ENCODE measurements at places on chromosomes 13 and 19.
A peak's percentile ranks its signal among the peaks of the same experiment; 100 is the strongest.

DNA sequence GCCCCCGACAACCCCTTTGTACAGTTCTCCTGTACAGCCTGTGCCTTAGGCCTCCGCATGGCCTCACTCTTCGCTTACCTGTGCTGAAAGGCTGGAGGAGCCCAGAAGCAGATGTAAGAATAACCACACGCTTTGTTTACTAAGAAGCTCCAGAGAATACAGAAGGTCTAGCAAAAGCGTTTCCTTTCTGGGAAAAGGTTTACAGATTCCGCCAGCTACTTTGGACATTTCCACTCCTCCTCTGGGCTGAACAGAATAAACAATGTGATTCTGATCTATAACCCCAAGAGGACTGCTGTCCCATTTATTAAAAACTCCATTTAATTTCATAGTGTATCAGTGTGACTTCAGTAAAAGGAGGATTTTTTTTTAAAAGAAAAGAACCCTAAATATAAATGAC, 339.2 kb downstream of the DNAJC15 start:
- no peak for DNase-seq

GRCh38 chr13:113980489-113981064, 6.7 kb upstream of the C13orf46 start:
- DNase-seq: no peak

DNA sequence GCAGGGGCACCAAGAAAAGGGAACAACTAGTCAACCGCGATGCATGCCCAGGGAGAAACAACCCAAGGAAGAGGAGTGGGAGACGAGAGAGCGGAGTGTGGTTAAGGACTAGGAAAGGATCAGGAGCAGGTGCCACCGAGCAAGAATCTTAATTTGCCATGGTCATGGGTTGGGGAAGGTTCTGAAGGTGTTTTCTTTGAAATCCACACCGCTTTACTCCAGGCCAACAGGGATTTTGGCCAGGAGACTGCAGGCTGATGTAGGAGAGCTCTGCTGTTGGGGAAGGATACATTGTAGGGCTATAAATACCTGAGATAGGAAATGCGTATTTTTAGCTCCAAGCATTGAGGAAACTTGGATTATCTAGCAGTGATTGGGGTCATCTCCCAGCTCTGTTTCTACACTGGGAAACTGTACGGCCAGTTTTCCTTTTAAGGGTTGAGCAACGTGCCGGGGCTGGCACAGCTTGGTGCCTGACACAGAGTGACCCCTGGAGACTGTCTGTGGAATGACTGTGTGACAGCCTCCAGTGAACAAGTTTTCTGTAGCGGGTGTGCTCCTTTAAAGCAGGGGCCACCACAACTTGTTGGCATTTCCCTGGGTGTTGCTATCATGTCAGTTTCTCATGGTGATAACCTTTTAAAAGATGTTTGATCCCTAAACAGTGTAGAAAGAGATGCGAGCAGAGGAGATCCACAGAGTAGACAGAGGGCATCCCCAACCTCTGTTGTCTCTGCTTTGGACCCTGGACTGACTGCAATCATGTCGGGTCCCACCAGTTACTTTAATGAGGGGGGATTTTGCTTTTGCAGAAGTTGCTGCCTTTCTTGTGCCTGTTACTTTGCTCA, 34.3 kb downstream of the ZNF536 start:
- DNase-seq: peak; percentile 61

DNA sequence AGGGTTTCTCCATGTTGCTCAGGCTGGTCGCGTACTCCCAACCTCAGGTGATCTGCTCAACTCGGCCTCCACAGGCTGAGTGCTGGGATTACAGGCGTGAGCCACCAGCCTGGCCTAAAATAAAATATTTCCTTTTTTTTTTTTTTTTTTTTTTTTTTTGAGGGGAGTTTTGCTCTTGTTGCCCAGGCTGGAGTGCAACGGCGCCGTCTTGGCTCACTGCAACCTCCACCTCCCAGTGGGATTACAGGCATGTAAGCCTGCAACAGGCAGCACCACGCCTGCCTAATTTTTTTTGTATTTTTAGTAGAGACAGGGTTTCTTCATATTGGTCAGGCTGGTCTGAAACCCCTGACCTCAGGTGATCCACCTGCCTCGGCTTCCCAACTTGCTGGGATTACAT, 4.9 kb downstream of the ZNF506 start:
- DNase-seq: no peak

DNA sequence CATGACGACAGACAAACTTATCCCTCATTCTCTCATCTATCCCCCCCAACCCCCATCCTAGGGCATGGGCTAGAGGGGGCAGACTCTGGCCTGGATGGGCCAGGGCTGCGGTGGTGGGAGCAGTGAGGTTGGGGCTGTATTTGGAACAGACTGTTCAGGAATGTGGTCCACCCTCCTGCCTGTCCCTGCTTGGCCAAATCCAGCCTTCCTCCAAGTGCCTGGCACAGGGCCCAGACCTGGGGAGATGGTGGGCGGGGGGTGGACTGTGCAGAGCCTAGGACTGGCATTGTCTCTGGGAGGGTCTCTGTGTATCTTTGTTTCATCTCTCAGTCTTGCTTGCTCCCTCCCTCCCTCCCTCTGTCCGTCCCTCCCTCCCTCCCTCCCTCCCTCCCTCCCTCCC, 14.2 kb downstream of the EGLN2 start:
- no peak for DNase-seq

GRCh38 chr19:3146677-3147100, 10.9 kb downstream of the GNA15 start:
- no peak for DNase-seq

- no peak for DNase-seq
These were observed 75.6 kb downstream of the ATP8A2 start for GRCh38 chr13:25447396-25447795.

- peak; percentile 50 for DNase-seq
These were observed 3.8 kb downstream of the GRIK5 start for GRCh38 chr19:42066075-42066754.

GRCh38 chr19:46678110-46678732, 17.2 kb upstream of the DACT3 start:
- no peak for DNase-seq

DNA sequence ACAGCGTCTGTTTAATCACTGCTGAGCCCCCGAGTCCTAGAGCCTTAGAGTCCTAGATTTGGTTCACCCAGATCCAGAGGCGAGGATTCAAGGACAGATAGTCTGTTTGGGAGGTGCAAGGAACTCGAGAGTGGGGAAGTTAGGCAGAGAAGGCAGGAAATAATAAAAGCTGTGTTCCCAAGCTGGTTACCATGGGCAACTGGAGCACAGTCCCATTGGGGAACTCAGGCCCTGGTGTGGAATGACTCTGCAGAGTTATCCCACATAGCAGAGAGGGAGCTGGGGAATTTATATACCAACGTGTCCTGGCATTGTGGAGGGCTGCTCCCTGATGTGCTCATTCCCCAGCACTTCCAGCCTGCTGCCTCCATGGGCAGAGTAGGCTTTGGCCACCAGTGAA, 9.7 kb downstream of the IGSF23 start:
- no peak for DNase-seq

All from AG08396 (cell line).